Erythroblast (primary cell): ENCODE measurements at places on chromosomes 12 and 14.

DNA sequence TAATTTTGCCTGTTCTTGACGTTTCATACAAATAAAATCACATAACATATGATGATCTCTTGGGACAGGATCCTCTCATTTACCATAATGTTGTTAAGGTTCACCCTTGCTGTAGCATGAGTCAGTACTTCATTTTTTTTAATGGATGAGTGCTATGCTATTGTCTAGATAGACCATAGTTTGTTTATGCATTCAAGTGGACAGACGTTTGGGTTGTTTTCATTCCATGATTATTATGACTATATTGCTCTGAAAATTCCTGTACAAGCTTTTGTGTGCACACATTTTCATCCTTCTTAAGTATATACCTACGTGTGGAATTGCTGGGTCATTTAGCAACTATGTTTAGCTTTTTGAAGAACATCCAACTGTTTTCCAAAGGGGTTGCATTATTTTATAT, 325.6 kb upstream of the TMEM132C start:
- no peak for DNase-seq

DNA sequence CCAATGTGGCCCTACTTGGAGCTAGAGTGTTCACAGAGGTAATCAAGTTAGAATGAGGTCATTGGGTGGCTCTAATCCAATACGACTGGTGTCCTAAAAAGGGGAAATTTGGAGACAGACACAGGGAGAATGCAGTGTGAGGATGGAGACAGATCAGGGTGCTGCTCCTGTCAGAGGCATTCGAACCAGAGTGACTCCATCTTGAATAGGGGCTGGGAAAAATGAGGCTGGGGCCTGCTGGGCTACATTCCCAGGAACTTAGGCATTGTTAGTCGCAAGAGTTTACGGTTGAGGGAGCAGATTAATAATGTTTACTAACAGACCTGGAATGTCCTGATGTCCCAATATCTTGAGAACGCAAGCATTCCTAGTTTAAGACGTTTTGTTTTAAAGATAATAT, 20.2 kb downstream of the TNFAIP2 start:
- DNase-seq = no peak

GRCh38 chr12:130873825-130874224, 2.0 kb downstream of the RAN start:
- peak; percentile 41 for DNase-seq

DNA sequence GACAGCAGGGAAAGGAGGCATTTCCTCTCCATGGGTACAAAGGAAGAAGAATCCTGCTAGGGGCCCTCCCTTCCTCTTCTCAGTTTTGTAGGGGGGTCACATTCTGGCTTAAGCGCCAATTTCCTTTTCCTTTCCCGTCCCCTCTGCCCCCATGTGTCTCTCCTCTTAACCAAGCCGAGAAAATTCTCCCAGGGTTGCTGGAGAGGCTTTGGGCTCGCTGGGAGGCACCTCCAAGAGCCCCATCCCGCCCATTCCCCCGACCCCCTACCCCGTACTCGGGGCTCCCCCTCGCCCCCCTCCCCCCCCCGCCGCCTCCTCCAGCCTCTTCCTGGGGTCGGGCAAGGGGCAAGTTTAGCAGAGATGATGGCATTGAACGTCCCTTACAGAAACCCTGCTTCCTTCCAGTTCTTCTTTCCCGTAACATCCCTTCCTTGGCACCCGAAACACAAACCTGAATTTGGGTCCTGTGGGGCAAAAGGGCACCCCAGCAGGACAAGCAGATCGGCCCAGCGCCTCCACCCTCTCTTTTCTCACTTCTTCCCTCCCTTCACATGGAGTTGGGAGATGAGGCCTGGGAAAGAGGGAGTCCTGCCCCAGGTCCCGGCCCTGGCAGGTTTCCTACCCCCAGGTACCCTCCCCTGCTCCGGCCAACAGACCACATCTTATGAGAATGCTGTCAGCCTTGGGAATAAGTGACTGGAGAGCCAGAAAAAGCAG, 13.7 kb downstream of the PLEKHG6 start:
- no peak for DNase-seq

GRCh38 chr12:117125272-117125613, 26.0 kb upstream of the TESC start:
- DNase-seq = no peak

DNA sequence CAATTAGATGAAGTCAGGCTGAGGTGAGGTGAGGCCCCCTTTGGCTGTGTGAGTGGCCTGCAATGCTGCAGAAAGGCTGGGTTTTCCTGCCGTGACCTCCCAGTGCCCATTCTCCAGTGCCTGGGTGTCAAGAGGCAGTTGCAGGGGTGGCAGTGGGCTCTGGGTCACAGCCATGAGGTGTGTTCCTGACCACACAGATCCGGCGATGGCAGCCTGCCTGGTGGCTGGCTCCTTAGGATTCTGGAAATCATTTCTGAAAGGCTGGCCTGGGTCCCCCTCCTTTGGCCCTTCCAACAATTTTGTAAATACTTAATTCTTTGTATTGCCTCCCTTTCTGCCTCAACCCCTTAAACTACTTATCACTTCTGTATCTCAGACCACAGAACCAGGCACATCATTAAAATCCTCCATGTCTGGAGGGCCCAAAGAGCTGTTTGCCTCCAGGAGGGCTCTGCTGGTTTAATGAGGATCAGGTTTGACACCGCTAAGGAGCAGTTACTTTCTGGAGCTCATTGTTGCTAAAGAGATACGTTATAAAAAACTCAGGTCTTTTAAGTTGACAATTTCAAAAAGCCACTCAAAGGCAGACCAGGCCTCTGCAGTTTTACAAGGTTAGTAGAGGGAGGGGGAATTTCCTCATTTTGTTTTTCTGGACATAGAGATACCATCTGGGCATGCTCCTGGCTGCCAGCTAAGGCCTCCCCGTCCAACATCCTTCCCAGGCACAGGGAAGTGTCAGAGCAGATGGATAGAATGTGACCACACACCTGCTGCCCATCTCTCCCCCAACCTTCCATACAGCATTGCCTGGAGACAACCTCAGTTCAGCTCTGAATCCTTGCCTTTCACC, 204.4 kb downstream of the FOXN3 start:
- DNase-seq = no peak
